PC-3 (cell line): ENCODE measurements at places on chromosomes 3 and 15. TPM values are rescaled to one million over a fixed set of nuclear protein-coding genes. Genes with fewer than 3 reads are reported as not detected.

Gene CKMT1B
- 6.1 and 8.7 TPM in 2 replicates for total RNA-seq

Gene ADAMTS17
- 5.5 and 6.9 TPM in 2 replicates for total RNA-seq

Gene ATP13A5
- not detected in 2 replicates for total RNA-seq

Gene GOLGA8H
- total RNA-seq, result 0.84 and 1.0 TPM in 2 replicates

Gene CLDN18
- not detected in 2 replicates for total RNA-seq

Gene PP2D1
- not detected in 2 replicates for total RNA-seq

Gene TRIM42
- not detected in 2 replicates for total RNA-seq

Gene FAM107A
- total RNA-seq, result 0.07 and 0.29 TPM in 2 replicates

Gene AMOTL2
- total RNA-seq, result 96.0 and 124 TPM in 2 replicates

Gene CYP11A1
- total RNA-seq, result 0.18 TPM in 1 of 2 replicates, not detected in the other
